Stimulated activated CD8-positive, alpha-beta memory T cell treated with anti-CD3 and anti-CD28 coated beads, Interleukin-12 subunit alpha, Interleukin-12 subunit beta, amount 100 ng/mL, for 1 hour (primary cell): ENCODE measurements at places on chromosomes 12 and 14.

GRCh38 chr12:58616618-58617017 lies 303.7 kb downstream of the LRIG3 start:
- DNase-seq, result no peak

DNA sequence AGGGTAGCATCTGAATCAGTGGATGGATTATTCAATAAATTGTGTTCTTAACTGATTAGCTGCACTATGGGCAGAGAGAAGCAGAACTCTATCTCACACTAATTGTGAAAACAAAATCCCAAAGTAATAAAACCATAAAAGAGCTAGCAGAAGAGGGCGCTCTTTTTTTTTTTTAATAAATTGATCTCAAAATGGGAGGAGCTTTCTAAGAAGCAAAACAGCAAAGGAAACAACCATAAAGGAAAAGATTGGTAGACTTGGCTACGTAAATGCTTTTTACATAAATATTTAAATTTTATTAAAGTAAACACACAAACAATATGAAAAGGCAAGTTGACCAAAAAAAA lies 1.5 kb upstream of the TM7SF3 start:
- no peak for DNase-seq

DNA sequence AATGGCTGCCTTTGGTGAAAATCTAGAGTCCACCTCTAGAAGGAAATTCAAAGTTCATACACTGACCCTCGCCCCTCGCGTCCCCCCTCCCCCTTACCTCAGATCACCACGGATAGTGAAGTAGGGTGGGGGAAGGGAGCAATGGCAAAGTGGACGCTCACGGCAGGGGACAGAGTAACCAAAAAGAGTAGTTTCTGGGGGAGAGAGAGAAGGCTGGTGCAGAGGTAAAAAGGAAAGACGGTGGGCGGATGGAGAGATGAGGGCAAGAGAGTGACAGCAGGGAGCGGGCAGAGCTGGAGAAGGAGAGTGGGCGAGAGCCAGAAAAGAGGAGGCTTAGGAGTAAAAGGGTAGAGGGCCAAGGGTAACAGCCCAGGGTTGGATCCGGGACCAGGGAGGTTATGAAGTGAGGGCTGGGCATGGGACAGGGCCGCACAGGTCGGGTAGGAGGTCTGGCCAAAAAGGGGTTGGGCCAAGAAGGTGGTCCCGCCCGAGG lies 423 bp downstream of the ALDH6A1 start:
- no peak for DNase-seq

- DNase-seq, result no peak
Measured at GRCh38 chr12:116199160-116199706, 78.3 kb downstream of the MED13L start.

GRCh38 chr14:74691456-74691855 lies 21.4 kb downstream of the AREL1 start:
- no peak for DNase-seq

GRCh38 chr14:68820536-68820935 lies 27.7 kb upstream of the ZFP36L1 start:
- DNase-seq, result no peak

GRCh38 chr14:103111232-103111868 lies 11.9 kb upstream of the TNFAIP2 start:
- DNase-seq, result no peak

DNA sequence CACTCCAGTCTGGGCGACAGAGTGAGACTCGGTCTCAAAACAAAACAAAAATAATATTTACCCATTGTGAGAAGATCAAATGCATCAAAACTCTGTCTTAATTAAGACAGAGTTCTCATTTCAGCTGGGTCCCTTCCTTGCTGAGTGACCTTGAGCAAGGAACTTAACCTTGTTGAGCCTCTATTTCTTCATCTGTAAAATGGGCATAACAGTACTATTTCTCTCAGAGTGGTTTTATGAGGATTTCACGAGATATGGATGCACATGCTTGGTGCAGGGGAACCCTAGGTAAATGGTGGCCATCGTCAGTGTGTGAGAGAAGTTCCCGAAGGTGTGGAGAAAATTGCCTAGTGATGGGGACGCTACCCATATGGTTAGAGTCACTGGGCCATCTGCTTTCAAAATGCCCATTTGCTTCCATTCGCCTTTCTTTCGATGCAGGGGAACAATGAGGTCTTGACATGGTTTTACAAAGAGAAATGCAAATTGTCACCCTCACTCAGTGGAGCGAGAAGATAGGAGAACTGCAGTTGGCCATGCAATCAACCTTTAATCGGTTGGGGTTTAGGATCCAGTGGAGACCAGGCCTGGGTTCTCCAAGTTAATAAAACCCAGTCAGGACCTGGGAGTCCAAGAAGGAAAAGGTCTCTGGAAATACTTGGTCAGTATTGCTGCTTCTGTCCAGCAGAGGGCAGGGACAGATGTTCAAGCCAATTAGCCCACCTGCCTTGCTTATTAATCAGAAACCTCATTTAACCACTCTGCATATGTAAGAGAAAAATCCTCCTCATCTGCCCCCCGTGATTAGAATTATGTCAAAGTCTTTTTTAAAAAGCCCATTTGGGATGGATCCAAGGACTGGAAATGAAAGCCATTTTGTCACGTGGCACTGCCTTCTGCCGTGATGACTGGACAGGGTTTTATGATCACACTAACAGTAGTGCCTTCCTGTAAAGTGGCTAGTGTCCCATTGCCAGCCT lies 37.2 kb downstream of the CFAP251 start:
- DNase-seq, result no peak

DNA sequence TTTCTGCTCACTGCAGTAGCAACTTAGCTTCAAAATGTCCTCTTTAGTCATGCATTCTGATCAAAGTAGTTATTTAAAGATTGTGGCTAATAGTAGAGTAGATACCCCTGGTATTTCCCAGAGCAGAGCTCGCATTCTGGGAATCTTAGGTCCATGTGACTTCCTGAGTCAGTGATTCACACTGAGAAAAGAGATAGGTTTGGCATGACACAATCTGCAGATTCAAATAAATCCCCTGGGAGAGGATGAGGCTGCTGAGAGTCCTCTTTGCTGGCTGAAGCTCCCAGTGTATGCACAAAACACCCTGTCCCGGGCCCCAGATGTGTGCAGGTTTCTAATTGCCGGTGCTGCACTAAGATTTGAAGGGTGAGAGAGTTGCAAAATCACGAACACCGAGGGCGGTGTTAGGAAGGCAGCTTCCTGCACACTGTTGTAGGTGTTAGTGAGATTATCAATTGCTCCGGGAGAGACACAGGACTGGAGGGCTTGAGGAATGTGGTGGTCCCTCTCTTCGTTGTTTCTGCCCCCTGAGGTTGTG lies 233.2 kb downstream of the NRXN3 start:
- DNase-seq, result no peak

GRCh38 chr12:60096727-60097126 lies 500.9 kb downstream of the SLC16A7 start:
- DNase-seq, result no peak

GRCh38 chr14:53954551-53955228 lies 1.9 kb downstream of the BMP4 start:
- DNase-seq, result no peak

DNA sequence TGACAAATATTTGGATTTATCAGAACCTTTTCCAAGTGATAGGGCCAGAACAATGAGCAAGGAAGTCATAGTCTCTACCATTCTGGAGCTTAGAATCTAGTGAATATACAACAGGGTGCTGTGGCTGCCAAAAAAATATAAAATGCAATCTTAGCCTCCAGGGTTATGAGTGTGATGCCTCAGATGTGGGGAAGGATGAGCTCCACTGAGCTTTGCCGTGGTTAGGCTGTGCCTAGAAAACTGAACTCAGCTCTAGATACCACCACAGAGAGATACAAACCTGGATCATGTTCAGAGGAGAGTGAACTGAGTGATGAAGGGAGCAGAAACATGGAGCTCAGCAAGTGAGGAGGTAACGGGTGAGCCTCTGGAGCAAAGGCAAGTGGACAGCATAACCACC lies 138.1 kb upstream of the HIF1A start:
- no peak for DNase-seq

- DNase-seq, result no peak
Measured at GRCh38 chr12:48782457-48783395, 6.2 kb downstream of the ADCY6 start.

GRCh38 chr12:3003357-3003992 lies 44.3 kb downstream of the TEAD4 start:
- no peak for DNase-seq

DNA sequence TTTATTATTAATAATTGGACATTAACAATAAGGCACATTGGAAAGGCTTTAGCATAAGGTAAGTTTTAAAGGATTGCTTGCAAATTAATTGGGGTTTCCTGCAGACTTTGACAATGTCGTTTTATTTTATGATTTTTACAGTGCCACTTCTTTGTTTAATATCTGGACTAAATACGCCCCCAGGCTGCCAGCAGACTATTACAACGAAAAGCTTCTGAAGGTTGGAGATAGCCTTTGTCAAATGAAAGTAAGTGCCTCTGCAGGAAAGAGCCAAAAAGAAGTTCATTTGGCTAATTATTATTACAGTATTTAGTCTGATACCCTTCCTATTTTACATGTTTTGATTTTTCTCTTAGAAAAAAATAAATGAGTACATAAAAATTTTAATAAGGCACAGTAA lies 11.3 kb downstream of the CFAP54 start:
- DNase-seq, result no peak

DNA sequence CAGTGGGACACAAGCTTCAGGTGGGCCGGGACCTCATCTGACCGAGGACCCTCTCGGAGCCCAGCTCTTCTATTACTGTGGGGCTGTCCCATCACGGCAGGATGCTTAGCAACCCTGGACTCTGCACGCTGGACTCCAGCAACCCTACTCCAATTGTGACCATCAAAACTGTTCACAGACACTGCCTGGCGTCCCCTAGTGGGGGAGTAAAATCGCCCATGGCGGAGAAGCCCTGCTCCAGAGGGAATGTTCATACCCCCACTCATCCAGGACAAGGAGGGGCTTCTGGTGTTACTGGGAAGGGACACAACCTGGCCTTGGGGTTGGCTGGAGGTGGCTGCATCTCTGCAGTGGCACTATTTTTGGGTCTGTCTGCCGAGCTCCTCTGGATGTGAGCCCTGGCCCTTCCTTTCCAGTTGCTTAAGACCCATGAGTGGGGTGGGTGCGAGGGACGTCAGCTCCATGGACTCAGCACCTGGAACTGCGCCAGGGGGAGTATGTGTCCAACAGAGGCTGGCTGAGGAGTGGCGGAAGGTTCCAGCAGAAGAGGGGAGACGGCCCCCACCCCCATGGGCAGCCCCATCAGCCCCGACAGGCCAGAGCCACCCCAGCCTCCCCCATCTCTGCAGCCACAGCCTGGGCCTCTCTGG lies 103.8 kb downstream of the RFLNA start:
- no peak for DNase-seq

- DNase-seq, result no peak
Measured at GRCh38 chr14:58966997-58967396, 221.5 kb upstream of the DAAM1 start.

GRCh38 chr12:47561746-47562145 lies 144.1 kb downstream of the RPAP3 start:
- no peak for DNase-seq

DNA sequence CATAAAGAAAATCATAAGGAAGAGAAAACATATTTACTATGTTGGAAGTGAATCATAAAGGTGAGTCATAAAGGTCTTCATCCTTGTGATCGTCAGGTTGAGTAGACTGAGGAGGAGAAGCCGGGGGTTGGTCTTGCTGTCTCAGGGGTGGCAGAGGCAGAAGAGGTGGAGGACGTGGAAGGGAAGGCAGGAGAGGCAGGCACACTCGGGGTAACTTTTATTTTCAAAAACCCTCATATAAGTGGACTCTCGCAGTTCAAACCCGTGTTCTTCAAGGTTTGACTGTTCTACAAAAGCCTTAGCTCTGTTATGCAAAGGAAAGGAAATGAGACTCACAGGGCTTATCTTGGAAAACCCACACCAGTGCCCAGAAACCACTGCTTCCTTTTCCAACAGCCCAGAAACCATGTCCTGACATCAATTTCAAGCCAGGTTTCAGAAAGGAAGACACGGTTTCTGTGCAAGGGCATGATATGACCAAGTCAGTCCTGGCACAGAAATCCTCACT lies 14.0 kb downstream of the SMCO2 start:
- DNase-seq, result no peak

DNA sequence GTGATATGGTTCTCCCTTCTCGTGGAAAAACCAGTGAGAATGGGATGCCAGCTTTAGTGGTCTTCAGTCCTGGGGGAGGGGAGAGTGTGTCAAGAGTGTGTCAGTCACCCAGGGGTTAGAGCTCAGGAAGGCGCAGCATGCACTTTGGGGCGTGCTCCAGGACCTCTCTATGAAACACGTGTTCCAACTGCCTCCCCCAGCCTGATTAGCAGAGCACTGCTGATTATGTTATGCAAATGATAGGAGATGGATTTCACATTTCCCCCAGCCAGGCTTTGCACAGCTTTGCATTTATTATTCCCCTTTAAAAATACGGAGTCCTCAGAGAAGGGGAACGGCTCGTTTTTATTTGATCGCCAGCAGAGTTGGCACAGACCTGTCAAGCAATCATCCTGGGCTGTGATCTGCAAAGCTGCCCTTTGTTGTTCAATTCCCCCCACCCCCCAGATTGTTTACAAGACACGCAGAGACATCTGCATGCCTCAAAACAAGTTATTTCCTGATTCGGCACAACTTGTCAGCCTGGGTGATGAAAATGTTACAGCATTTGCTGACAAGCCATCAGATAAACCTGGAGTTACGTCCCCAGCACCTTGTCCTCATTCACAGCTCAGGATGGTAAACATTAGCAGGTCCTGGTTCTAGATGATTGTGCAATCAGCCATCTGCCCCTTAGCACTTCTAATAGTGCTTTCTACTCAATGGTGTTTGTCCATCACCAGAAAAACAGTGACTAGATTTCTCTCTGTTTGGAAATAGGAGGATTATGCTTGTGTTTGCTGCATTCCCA lies 196.5 kb downstream of the NOVA1 start:
- no peak for DNase-seq

GRCh38 chr14:32211068-32211404 lies 8.0 kb upstream of the RNU6-8 start:
- no peak for DNase-seq

DNA sequence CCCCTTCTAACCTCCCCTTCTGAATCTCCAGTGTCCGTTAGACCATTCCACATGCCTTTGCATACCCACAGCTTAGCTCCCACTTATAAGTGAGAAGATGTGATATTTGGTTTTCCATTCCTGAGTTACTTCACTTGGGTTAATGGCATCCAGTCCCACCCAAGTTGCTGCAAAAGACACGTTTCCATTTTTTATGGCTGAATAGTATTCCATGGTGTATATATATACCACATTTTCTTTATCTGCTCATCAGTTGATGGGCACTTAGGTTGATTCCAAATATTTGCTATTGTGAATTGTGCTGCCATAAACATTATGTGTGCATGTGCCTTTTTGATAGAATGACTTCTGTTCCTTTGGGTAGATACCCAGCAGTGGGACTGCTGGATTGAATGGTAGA lies 67.8 kb downstream of the MVK start:
- no peak for DNase-seq
